SJCRH30 (cell line): ENCODE measurements at places on chromosomes 6 and 20. TPM values are rescaled to one million over a fixed set of nuclear protein-coding genes. Genes with fewer than 3 reads are reported as not detected.

CUL9 gene
- total RNA-seq, result 14.1 and 14.5 TPM in 2 replicates

MAFB gene
- total RNA-seq, result not detected in 2 replicates

FANCE gene
- 10.5 and 10.9 TPM in 2 replicates for total RNA-seq

CENPQ gene
- total RNA-seq, result 15.2 and 18.8 TPM in 2 replicates

KCNB1 gene
- total RNA-seq, result 0.10 and 0.30 TPM in 2 replicates

MAD2L1BP gene
- 28.0 and 34.4 TPM in 2 replicates for total RNA-seq

KCNK5 gene
- 9.5 and 9.7 TPM in 2 replicates for total RNA-seq

CYP39A1 gene
- total RNA-seq, result 2.5 and 2.6 TPM in 2 replicates

FKBP1C gene
- total RNA-seq, result 0.45 and 1.1 TPM in 2 replicates

TENT5A gene
- 11.5 and 13.0 TPM in 2 replicates for total RNA-seq

PROKR2 gene
- total RNA-seq, result not detected in 2 replicates

MEI4 gene
- total RNA-seq, result not detected in 2 replicates

HEY2 gene
- 0.15 and 0.22 TPM in 2 replicates for total RNA-seq

ADGRG6 gene
- 2.8 and 3.0 TPM in 2 replicates for total RNA-seq

WFDC10B gene
- not detected in 2 replicates for total RNA-seq

OR2H1 gene
- total RNA-seq, result not detected in 2 replicates

BPIFB4 gene
- 3.2 and 3.9 TPM in 2 replicates for total RNA-seq

CALHM6 gene
- 0.30 TPM in 1 of 2 replicates, not detected in the other for total RNA-seq

CST7 gene
- not detected in 2 replicates for total RNA-seq

XKR7 gene
- 0.02 and 0.03 TPM in 2 replicates for total RNA-seq

NKX2-2 gene
- not detected in 2 replicates for total RNA-seq

TBC1D22B gene
- 11.0 and 11.2 TPM in 2 replicates for total RNA-seq
